ENCODE measurements at places on chromosomes 12 and 14. TPM values are rescaled to one million over a fixed set of nuclear protein-coding genes. Genes with fewer than 3 reads are reported as not detected.

DNA sequence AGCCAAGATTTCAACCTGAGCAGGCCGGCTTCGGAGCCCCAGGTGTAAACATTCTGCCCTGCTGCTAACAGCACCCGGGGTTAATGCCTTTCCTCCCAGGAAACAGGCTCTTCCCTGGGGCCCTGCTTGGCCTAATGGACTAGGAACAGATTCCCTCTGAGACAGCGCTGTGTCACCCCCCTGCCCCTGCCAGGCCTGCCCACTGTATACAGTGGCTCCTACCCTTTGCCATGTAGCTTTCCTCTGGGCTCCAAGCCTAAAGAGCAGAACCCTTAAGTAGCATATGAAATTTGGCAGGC, 28.3 kb upstream of the BCDIN3D start:
- no peaks in the 10 kb centered on the region for H3K36me3 ChIP-seq
- no peak for DNase-seq
- no peaks in the 10 kb centered on the region for H3K4me1 ChIP-seq
- H3K4me3 ChIP-seq, result no peak overlapping the region
- H3K27ac ChIP-seq, result no peak overlapping the region

DNA sequence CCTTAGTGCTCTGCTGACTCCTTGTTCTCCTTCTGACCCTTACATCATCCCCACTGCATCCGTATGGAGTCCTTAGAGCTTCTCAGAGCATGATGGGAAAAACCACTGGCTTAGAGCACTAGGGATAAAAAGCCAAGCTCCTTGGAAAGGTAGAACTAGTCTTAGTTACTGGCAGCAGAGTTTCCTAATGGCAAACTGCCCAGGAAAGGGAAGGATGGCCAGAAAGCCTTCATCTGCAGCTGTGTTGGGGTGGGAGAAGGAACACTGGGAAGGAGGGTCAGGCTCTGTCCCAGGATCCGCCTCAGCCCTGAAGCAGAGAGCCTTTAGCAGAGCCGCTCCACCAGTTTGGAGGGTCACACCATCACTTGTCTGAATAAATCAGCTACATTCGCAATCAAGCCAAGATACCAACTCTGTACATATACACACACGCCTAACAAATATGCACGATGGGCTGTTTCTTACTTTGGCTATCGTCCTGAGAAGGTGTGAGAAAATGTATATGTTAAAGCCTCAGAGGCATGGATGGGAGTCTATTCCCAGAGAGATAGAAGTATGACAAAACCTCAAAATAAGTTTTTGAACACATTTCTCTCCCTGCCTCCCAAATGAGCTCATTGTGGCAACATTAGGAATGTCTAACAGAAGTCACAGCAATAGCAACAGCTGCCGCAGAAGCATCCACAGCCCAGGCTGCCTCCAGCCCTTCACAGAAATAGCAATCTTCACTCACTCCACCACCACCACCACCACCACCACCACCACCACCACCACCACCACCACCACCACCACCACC, 18.6 kb upstream of the GALNT8 start:
- no peak for DNase-seq
- no peak overlapping the region for H3K4me3 ChIP-seq
- H3K4me1 ChIP-seq, result no peaks in the 10 kb centered on the region
- no peaks in the 10 kb centered on the region for H3K27me3 ChIP-seq
- H3K36me3 ChIP-seq, result no peaks in the 10 kb centered on the region
- H3K27ac ChIP-seq, result peak overlapping the region; percentile 14

DNA sequence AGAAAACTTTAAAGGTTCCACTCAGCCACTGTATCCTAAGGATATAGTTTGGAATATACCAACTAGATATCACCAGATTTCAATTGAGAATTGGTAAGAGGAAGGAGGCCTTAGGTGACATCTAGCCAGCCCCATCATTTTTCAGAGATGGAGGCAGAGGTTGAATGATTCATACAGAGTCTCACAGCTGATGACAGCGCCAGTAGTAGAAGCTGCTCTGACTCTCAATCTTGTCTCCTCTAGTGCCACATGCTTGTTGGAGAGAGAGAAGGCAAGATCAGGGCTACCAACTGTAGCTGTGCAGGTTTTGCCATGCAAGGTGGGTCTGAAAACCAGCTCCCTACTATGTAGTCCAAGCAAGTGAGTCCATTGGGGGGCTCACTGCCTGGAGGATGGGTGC, 6.1 kb downstream of the FRMD6 start:
- H3K36me3 ChIP-seq, result no peaks in the 10 kb centered on the region
- no peak for DNase-seq
- no peak overlapping the region for H3K4me3 ChIP-seq
- H3K27me3 ChIP-seq, result no peaks in the 10 kb centered on the region
- H3K27ac ChIP-seq, result no peak overlapping the region

GRCh38 chr12:58361056-58361455, 419.7 kb downstream of the ATP23 start:
- no peaks in the 10 kb centered on the region for H3K27me3 ChIP-seq
- H3K36me3 ChIP-seq, result no peaks in the 10 kb centered on the region
- H3K4me1 ChIP-seq, result no peaks in the 10 kb centered on the region
- DNase-seq, result no peak
- no peak overlapping the region for H3K27ac ChIP-seq

DNA sequence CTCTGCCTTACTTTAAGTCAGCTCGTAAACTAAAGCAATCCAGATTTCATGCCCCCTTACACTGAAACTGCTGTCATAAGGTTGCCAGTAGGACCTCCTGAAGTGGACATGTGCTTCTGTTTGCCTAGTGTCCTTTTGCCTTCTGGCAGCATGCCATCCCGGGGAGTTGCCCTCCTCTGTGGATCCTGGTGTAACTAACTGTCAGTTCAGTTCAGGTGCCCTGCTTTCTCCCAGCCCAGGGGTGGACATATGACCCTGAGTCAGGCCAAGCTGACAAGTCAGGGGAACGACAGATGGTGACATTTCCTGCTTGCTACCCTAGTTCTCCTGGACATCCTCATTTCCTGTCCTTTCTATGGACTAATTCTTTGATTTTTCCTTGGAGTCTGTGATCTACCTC, 25.6 kb downstream of the AKAP6 start:
- no peaks in the 10 kb centered on the region for H3K4me1 ChIP-seq
- no peaks in the 10 kb centered on the region for H3K27me3 ChIP-seq
- no peak for DNase-seq
- no peak overlapping the region for H3K4me3 ChIP-seq
- H3K36me3 ChIP-seq, result no peaks in the 10 kb centered on the region

DNA sequence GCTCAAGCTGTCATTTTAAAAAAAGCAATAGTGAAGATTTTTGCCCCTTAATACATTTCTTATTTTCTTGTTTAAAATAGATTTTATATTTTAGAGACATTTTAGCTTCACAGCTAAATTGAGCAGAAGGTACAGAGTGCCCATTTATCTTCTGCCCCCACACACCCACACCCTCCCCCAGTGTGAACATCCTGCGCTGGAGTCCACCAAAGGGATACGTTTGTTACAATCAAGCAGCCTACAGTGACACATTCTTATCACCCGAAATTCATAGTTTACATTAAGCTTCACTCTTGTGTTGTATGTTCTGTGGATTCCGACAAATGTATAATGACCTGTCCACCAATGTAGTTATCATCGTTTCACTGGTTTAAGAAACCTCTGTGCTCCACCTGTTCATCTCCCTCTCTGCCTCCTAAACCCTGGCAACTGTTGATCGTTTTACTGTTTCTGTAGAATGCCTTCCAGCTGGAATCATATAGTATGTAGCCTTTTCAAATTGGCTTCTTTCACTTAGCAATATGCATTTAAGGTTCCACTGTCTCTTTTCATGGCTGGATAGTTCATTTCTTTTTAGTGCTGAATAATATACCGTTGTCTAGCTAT, 91.0 kb upstream of the TRAF3 start:
- H3K4me3 ChIP-seq, result no peak overlapping the region
- H3K4me1 ChIP-seq, result peaks cover 17% of the 10 kb centered on the region
- no peaks in the 10 kb centered on the region for H3K36me3 ChIP-seq
- no peaks in the 10 kb centered on the region for H3K27me3 ChIP-seq
- H3K27ac ChIP-seq, result no peak overlapping the region

DNA sequence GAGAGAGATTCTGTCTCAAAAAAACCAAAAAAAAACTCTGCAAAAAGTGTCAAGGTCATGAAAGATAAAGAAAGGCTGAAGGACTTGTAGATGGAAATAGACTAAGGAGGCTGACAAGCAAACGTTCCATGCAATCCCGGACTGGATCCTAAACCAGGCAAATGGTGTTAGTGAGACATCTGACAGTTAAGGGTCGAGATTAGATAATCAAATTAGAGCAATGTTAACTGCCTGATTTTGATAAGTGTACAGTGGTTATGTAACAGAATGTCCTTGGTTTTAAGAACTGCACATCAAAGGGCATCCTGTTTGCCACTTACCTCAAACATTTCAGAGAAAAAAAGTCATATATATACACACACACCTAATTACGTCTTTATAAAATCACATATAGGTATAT, 3.5 kb upstream of the RAN start:
- H3K4me3 ChIP-seq, result no peak overlapping the region
- H3K36me3 ChIP-seq, result no peaks in the 10 kb centered on the region
- DNase-seq, result no peak
- no peaks in the 10 kb centered on the region for H3K27me3 ChIP-seq

DNA sequence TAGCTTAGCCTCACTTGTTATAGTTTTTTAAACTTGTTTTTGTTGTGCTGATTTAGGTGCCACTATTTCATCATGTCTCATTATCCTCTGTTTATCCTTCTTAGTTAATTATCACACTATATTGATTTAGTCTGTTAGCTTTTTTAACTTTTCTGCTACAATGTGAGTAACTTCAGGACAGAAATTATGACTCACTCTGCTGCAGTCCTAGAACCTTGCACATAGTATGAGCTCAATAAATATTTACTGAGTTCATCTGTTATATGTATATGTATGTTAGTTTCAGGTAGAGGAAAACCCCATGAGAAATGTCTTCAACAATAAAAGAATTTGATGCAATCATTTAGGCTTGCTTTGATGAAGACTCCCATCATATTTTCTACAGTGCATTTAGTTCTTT, 224.3 kb upstream of the NAV3 start:
- no peak overlapping the region for H3K27ac ChIP-seq
- H3K4me3 ChIP-seq, result no peak overlapping the region
- no peak for DNase-seq
- no peaks in the 10 kb centered on the region for H3K36me3 ChIP-seq
- H3K4me1 ChIP-seq, result no peaks in the 10 kb centered on the region
- no peaks in the 10 kb centered on the region for H3K27me3 ChIP-seq

DNA sequence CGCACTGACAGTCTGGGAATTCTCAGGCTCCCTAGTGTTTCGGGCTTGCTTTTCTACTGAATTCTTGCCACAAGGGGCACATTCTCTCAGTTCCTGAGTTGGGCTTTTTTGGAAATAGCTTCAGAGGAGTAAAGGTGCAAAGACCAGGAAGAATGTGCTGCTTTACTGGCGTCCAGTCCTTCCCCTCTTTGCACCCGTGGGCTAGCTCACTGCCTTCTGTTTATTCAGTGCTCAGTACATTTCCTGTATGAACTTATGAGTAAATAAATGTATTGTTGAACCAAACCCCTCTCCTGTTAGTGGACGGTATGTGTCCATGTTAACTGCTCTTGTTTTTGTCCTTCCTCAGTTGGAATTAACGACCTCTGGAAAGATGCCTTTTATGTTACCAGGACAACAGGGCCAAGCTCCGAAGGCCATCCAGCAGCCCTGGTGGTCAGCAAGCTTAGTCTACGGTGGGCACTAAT, 24.0 kb downstream of the GSG1 start:
- no peaks in the 10 kb centered on the region for H3K27me3 ChIP-seq
- no peaks in the 10 kb centered on the region for H3K36me3 ChIP-seq
- H3K4me1 ChIP-seq, result no peaks in the 10 kb centered on the region
- H3K4me3 ChIP-seq, result no peak overlapping the region
- H3K27ac ChIP-seq, result no peak overlapping the region

GRCh38 chr12:27555925-27556778, 32.1 kb downstream of the PPFIBP1 start:
- no peaks in the 10 kb centered on the region for H3K36me3 ChIP-seq
- H3K27ac ChIP-seq, result peak overlapping the region; percentile 34
- no peaks in the 10 kb centered on the region for H3K4me1 ChIP-seq
- DNase-seq, result no peak
- no peak overlapping the region for H3K4me3 ChIP-seq

GRCh38 chr12:106118-106591, 39.6 kb downstream of the IQSEC3 start:
- H3K36me3 ChIP-seq, result no peaks in the 10 kb centered on the region
- H3K27me3 ChIP-seq, result no peaks in the 10 kb centered on the region

DNA sequence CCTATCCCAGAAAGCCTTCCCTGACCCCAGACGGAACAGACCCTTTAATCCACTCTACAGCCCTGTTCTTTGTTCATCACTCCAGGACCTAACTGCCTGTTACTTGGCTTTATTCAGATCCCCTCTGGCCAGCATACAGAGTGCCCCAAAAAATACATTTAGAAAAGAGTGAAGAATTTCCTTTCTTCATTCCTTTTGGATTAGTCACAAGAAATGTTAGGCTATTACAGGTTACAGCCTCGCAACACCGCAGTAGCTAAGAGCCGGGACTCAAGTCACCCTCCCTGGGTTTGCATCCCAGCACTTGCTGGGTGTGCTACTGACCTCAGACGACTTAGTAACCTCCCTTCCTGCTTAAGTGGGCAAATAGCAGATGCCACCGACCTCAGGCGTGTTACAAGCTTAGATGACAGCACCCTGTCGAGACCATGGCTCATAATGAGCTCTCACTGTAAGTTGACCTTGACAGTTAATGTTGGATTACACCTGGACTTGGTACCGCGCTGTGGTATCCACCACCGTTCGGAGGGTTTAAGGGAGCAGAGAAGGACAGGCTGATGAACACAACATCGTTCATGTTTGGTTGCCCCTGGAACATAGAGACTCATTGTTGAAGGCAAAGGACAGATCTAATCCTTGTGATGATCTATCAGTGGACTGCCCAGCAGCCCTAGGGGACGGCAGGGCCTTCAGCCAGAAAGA, 12.9 kb downstream of the GLRX5 start:
- no peaks in the 10 kb centered on the region for H3K36me3 ChIP-seq
- no peak overlapping the region for H3K4me3 ChIP-seq
- H3K27me3 ChIP-seq, result no peaks in the 10 kb centered on the region
- no peaks in the 10 kb centered on the region for H3K4me1 ChIP-seq
- no peak for DNase-seq
- H3K27ac ChIP-seq, result no peak overlapping the region

- no peak for DNase-seq
- H3K27ac ChIP-seq, result no peak overlapping the region
- no peak overlapping the region for H3K4me3 ChIP-seq
- H3K27me3 ChIP-seq, result no peaks in the 10 kb centered on the region
Observed at GRCh38 chr14:102605029-102605428, 12.6 kb downstream of the RCOR1 start.

Gene DACT1
- 19.0 TPM for total RNA-seq

Gene CATSPERB
- 8.4 TPM for total RNA-seq

Gene AGAP2
- 3.2 TPM for total RNA-seq

Gene BAG5
- total RNA-seq, result 38.0 TPM

Gene FAM181A
- total RNA-seq, result not detected

Gene CEP170B
- total RNA-seq, result 90.1 TPM

Gene MFAP5
- total RNA-seq, result 28.9 TPM

Gene IFT43
- total RNA-seq, result 42.8 TPM

Gene TBX3
- 85.1 TPM for total RNA-seq

Gene ACAD10
- 102 TPM for total RNA-seq

Gene KRT3
- total RNA-seq, result not detected

Gene CD163L1
- total RNA-seq, result 7.2 TPM

Gene GPR84
- not detected for total RNA-seq
